ENCODE measurements at places on chromosomes 4 and X.
A peak's percentile ranks its signal among the peaks of the same experiment; 100 is the strongest.

- DNase-seq = peak; percentile 61
Observed at GRCh38 chr4:64539234-64539849, 130.1 kb upstream of the TECRL start.

- peak; percentile 33 for DNase-seq
Observed at GRCh38 chrX:136710325-136710951, 62.5 kb downstream of the CD40LG start.

- no peak for DNase-seq
Observed at GRCh38 chr4:8127051-8127826, 31.4 kb downstream of the ABLIM2 start.

DNA sequence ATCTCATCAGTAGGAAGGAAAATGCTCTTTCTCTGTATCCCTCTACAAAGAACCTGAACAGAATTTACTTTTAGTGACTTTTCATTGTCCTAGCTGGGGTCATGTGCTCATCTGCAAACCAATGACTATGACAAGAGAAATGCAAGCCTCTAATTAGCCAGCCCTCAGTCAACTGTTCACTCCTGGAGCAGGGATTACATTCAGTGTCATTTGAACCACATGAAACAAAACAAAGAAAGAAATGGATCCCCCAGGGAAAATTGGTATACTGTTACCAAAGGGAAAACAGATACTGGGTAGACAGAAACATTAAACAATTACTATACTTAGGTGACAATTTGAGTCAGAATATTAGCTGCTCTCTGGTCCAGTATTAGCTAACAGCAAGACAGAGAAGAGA, 173.6 kb downstream of the RCHY1 start:
- no peak for DNase-seq

GRCh38 chr4:4439782-4440181, 52.9 kb downstream of the NSG1 start:
- no peak for DNase-seq

GRCh38 chr4:91963486-91963885, 340.3 kb upstream of the GRID2 start:
- peak; percentile 55 for DNase-seq

- DNase-seq = peak; percentile 88
Observed at GRCh38 chr4:82515705-82516104, 46.1 kb downstream of the TMEM150C start.

- DNase-seq = no peak
Observed at GRCh38 chrX:144916785-144917184, 330.5 kb upstream of the SPANXN1 start.

GRCh38 chrX:45070116-45071007, 130.3 kb downstream of the DIPK2B start:
- DNase-seq = peak; percentile 44

GRCh38 chr4:38230821-38231563, 270.8 kb downstream of the PTTG2 start:
- no peak for DNase-seq

DNA sequence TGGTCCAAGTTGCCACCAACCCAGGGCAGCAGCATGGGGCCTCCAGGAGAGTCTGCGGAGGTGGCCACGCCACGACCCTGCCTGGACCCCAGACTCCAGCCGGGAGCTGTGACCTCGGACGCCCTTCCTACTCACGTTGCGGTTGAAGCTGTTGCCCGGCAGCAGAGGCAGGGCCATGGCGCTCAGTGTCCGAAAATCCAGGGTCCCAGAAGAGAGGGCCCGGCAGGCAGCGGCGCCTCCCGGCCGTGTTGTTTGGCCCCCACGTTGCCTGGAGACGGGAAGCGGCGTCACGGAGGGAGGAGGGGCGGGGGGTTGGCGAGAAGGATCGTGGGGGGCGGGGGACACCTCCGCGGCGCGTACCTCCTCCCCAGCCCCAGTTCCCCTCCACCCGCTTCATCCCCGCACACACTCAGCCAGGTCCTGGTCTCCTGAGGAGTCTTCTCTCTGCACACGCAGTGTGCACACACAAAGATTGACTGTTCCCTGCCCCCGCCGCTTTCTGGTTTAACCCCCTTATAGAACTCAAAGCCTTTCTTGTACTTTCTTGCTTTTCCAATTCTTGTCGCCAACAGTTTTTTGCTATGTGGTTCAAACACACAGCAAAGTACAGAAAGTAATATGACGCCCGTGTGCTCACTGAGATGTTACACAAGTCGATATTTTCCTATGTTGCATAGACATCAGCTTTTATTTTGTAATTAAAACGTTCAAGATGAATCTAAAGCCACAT, at the start of gene EFHC2:
EFHC2 (minus strand) TSS at position 261 of the 730 bp plus-strand sequence; CDS start at position 177, 84 bp downstream.
- peak; percentile 2 for DNase-seq

DNA sequence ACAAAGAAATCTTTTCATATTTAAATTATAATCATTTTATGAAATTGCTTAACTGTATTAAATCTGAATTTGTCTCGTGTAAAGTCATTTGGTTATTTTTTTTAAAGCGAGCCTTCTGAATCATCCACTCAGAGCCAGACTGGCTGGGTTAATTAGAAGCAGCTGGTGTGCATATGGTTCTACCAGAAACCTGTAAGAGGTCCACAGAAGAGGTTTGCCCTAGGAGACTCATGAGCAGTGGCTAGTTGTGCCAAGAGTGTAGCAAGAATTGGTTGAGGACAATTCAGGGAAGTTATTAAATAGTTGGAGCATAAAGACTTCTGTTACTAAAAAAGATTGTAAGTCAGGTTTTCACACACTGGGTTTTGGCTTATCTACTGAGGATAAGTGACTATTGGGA, 267.4 kb downstream of the IL1RAPL2 start:
- DNase-seq = no peak

- no peak for DNase-seq
Observed at GRCh38 chr4:152352215-152352614, 183.7 kb downstream of the FBXW7 start.

DNA sequence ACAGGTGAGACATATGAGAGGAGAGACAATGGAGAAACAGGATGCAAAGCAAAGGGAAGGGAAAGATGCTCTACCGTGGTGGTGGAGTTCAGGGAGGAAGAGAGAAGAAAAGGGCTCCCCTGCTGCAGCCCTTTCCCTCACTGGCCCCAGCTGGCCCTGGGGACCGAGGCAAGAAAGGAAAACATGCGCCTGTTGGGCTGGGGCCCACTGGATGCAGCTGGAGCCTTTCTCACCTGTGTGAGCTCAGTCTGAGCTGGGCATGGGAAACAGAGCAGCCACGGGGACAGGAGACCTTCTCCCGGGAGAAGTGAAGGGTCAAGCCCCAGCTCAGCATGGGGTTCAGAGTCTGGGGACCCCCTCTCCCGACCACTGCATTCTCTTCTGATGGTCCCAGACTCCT, 11.9 kb downstream of the NXF3 start:
- no peak for DNase-seq

GRCh38 chrX:16433021-16433420, 216.9 kb upstream of the S100G start:
- DNase-seq = no peak

GRCh38 chr4:14790494-14790893, 211.8 kb upstream of the CPEB2 start:
- no peak for DNase-seq

DNA sequence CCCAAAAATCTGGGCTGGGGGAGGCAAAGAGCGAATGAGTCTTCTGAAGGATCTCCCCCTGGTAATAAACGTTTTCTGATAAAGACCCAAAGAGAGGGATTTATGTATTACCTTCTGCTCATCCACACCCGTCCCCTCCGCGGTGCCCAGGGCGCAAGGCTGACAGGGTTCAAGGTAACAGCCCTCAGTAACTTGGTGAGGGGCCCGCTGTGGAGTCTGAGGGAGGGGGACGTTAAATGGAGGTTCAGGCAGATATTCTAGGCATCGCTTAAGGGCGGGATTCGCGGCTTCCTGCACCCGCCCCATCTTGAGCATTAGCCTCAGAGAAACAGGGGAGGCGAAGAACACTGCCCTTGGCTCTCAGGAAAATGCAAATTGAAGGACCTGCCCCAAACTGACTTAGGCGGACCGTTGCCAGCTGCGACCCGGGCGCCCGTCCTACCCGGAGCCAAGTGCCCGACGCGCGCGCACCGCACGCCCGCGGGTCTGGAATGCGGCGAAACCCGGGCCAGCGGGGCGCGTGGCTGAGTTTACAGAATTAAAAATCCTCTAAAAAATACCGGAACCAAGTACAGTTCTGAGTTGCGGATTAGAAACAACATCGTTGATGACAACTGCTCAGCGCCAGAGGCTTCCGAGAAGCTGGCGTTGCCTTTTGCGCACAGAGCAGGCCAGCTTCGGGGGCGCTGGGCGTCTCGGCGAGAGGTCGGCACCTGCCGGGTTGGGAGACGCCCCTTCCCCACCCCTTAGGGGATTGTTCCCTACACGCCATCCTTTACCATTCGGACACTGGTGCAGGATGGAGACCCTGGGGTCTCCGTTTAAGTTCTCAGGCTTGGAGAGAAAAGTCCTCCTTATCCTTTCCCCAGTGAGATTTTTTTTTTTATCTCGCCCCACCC, 2.8 kb downstream of the HELT start:
- DNase-seq = no peak

DNA sequence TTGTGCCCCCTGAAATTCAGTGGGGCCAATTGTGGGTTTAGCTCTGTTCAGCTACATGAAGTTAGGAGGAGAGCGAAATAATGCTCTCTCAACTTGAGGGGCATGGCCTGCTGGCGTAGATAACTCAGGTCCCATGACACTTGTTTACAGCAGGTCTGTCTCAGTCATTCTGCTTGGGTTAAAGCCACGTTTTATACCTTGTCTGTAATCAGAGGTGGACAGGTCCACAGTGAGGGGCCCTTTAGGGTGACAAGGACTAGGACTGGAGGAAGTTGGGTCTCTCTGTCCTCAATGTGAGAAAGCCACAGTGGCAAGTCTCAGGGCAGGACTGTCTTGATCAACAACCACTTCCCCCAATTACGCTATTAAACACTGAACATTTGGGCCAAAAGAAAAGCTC, 49.0 kb downstream of the PDHA1 start:
- no peak for DNase-seq

GRCh38 chrX:136259543-136259942, 8.3 kb upstream of the MAP7D3 start:
- DNase-seq = peak; percentile 82

DNA sequence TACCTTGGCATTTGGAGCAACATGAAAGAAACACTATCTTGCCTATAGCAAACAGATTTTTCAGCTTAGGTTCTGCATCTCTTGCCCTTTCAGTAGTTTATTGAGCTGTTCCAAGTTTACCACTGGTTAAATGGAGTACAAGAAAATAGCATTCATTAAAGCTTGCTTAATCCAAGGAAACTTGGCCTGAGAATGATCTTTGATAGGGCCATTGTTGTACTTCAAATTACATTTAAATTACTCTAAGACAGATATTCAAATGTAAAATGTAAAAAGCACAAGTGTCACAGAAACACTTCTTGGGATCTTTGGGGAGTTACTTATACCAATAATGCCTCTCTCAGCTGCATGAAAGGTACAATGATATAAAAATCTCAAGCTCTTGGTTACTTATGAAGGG, 609.0 kb upstream of the HTR2C start:
- no peak for DNase-seq

DNA sequence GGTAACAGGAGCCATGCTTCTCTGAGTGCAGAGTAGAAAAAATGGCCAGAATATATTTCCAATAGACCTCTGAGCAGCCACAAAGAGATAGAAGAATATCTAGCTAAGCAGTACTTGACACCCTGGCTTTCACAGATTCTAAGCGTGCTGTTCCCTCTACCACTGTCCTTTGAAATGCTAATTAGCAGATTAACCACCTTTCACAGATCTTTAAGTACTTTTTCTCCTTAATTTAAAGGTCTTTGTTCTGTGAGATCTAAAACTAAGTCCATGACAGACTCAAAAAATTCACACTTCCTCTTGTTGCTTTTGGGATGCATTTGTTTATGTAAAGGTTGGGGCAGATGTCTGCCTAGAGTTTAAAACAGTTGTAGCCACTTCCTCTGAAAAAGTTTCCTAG, 28.3 kb upstream of the MAGEC2 start:
- DNase-seq = no peak

DNA sequence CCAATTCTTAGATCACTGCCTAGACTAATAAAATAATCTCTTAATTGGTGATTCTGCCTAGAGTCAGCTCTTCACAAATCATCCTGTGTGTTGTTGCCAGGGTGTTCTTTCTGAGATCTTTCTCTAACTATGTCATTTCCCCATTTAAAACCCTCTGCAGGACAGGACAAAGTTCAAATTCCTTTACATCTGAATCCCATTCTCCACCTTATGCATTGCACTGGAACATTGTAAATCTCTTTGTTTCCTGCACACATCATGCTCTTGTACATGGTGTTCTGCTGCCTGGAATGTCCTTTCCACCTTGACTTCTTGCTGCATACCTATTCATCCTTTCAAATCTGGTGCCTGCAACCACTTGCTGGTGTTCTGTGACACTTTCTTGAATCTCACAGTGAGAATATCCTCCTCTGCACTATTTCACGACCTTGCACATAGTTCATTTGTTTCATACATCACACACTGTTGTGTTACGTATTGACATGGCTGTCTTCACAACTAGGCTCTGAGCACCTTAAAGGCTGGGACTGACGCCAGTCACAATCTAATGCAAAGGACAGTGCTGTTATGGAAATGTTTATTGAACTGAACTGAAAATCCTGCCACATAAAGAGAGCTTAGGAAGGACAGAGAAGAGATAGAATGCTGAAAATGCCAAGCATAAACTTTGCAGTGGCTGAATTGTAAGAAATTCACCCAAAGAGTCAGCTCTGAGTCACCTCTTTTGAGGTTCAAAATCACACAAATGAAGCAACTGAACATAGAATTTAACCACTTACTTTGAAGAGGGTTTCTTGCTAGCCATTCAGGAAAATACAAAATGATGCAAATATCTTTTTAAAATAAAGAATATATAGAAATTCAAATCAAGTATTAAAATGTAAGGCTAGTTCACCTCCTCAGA, 26.4 kb upstream of the SMIM14 start:
- peak; percentile 13 for DNase-seq

GRCh38 chr4:62656006-62656405, 1455.9 kb downstream of the ADGRL3 start:
- DNase-seq = no peak

GRCh38 chrX:70554081-70554480, 109.4 kb downstream of the DLG3 start:
- DNase-seq = peak; percentile 54

GRCh38 chrX:1946974-1947373, 332.1 kb downstream of the ASMT start:
- DNase-seq = no peak

- DNase-seq = peak; percentile 65
Observed at GRCh38 chr4:114384629-114385028, 214.0 kb upstream of the UGT8 start.

DNA sequence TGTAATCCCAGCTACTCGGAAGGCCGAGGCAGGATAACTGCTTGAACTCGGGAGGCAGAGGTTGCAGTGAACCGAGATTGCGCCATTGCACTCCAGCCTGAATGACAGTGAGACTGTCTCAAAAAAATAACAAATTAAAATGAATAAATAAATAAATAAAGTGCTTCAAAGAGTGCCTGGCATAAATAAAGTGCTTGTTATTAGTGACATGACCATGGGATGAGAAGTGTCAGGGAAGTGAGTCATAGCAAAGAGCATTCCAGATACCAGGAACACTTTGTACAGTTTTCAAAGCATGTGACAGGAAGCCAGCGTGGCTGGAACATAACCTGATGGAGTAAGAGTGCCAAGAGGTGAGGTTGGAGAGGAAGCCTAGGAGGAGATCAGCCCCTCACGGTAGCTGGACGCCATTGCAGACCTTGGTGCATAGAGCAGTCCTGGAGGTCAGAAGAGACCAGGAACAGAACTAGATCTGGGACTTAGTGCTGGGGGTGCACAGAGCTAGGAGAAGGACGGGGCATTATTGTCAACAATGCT, 6.0 kb upstream of the WDR13 start:
- DNase-seq = peak; percentile 66

Measured in fibroblast of skin of scalp (primary cell).